ENCODE measurements at places on chromosomes 2 and 18.
A peak's percentile ranks its signal among the peaks of the same experiment; 100 is the strongest.

GRCh38 chr2:69304656-69305055, 82.4 kb downstream of the GFPT1 start:
- no peak for DNase-seq

GRCh38 chr2:153115141-153115540, 363.4 kb downstream of the RPRM start:
- DNase-seq = no peak

DNA sequence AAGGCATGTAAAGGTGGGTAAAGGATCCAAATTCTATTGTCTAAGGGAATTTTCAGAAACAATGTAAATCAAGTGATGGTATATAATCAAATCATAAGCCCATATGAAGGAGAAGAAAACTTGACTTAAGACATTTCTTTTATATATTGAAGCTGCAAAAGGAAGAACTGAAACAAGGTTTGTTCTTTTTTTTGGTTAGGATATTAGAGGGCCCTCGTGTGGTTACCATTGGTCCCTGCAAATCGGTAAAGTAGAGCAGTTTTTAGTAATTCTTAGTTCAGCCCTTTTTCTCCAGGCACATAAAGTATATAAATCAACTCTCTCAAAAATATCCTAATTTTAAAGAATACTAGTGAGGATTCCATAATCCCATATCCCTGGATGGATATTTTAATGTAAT, 105.6 kb upstream of the STK17B start:
- DNase-seq = no peak

DNA sequence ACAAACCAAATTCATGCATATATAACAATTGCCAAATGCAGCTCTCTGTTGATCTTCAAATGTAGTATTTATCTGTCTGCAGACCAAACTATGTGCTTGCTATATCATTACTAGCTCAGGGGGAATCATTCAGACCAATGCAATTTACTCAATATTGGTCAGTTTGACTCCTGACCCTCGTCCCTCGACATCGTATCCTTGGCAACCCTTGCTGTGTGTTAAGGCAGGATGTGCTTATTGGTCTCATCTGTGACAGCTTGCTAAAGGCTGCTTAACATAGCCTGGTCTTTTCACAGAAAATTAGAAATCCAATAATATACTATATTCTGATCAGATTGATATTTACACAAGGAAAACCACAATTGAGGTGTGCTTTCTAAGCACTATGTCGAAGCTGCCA, 747.1 kb downstream of the GALR1 start:
- no peak for DNase-seq

- DNase-seq = no peak
Measured at GRCh38 chr2:230230087-230230486, 4.6 kb downstream of the SP140 start.

DNA sequence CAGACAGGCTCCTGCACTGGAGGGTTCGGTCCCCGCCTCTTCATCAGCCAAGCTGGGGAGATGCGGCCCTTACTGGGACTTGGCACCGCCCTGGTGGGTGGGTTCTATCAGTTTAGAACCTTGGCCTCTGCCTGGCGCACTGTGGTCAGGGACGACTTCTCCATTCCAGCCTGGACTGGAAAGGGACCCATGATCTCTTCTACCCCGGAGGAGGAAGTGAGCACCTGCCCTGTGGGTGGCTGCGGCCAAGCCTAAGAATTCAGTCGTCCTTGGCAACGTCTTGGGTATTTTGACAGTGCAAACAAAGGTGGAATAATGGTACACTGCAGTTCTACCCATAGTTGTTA, 106.9 kb upstream of the CD302 start:
- DNase-seq = no peak

DNA sequence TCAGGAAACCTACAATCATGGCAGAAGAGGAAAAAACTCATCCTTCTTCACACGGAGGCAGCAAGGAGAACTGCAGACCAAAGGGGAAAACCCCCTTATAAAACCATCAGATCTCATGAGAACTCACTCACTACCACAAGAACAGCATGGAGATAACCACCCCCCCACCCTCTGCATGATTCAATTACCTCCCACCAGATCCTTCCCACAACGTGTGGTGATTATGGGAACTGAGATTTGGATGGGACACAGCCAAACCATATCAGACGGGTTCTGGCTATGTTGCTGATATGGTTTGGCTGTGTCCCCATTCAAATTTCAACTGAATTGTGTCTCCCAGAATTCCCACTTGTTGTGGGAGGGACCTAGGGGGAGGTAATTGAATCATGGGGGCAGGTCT, 28.7 kb upstream of the CCDC150 start:
- no peak for DNase-seq

DNA sequence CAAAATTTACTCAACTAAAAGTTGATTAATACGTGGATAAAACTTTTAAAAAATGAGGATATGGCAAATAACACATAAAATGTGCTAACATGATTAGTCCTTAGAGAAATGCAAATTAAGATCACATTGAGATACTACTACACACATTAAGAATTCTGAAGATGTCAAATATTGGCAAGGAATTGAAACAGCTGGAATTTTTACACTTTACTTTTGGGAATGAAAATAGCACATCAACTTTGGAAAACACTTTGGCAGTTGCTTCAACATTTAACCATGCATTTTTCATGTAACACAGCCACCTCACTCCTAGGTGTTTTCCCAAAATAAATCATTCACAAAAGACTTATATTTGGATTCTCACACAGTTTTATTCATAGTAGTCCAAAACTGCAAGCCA, 687.9 kb upstream of the SETBP1 start:
- DNase-seq = no peak

GRCh38 chr2:64404743-64405142, 49.2 kb upstream of the LGALSL start:
- DNase-seq = no peak

- no peak for DNase-seq
Measured at GRCh38 chr2:120536141-120536540, 190.2 kb downstream of the INHBB start.

- DNase-seq = no peak
Measured at GRCh38 chr2:196390243-196391148, 219.1 kb upstream of the STK17B start.

GRCh38 chr2:167945660-167946368, 301.6 kb downstream of the STK39 start:
- DNase-seq = no peak

GRCh38 chr2:226578373-226578772, 221.2 kb downstream of the IRS1 start:
- no peak for DNase-seq

- no peak for DNase-seq
Measured at GRCh38 chr18:57015451-57015850, 131.4 kb upstream of the BOD1L2 start.

- DNase-seq = no peak
Measured at GRCh38 chr18:23929362-23929930, 85.1 kb upstream of the TTC39C start.

- DNase-seq = no peak
Measured at GRCh38 chr18:62366992-62367391, 41.9 kb downstream of the TNFRSF11A start.

DNA sequence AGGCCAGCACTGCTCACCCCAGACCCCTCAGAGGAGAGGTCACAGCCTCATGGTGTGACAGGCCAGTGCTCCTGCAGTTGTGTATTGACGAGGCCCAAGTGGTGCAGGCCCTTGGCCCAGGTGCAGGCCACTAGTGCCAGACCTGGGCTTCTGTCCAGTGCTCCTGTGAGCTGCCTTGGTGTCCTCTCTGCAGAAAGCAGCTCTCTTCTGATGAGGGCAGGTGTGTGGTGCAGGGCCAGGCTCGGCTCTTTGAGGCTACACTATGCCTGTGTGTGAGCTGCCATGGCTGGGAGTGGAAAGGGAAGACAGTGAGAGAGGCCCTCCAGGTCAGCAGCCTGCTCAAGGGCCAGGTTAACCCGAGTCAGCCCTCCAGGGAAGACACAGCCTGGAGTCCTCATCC, 17.1 kb downstream of the EHD3 start:
- DNase-seq = no peak

GRCh38 chr2:149782572-149782971, 195.0 kb upstream of the MMADHC start:
- DNase-seq = no peak

- DNase-seq = no peak
Measured at GRCh38 chr2:109601783-109602182, 12.0 kb downstream of the SEPTIN10 start.

GRCh38 chr2:1864981-1865421, 120.7 kb upstream of the PXDN start:
- DNase-seq = no peak

- no peak for DNase-seq
Measured at GRCh38 chr2:26438526-26438925, 36.8 kb downstream of the DRC1 start.

DNA sequence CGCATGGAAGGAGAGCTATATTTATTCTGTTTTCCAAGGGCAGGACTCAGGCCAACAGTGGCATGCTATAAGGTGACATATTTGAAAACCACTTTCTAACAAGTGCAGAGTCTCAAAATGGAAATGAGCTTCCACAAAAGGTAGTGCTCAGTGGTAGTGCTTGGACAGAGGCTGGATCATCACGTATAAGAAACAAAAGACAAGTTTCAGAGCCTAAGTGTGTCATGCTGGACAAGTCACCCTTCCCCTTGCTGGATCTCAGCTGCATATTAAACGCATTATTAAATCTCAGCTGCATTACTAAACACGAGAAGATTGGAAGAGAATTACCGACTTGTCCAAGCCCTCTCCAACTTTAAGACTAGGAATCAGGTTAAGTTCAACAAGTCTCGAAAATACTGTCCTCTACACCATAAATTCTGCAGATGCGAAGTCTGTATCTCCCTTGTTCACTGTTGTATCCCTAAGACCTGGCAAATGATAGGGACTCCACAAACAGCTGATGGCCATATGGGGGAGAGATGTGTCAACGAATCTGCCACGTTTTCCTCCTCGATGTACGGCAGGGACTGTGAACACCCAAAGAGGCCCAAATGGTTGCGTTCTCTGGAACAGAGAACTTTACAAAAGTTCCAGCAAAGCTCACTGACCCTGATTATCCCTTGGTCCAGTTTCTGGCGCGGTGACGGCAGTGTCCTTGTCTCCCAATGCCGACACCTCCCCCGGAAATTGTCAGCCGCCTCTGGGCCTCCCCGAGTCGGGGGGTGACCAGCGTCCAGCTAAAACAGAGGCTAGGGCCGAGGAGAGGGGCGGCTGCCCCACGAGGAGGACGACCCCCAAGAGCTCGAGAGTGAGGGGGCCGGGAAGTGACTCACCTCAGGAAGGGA, 611 bp downstream of the NOL10 start:
- peak; percentile 67 for DNase-seq

GRCh38 chr2:41326851-41327250, 721.0 kb upstream of the PKDCC start:
- no peak for DNase-seq

- DNase-seq = no peak
Measured at GRCh38 chr18:7779211-7779610, 212.1 kb downstream of the PTPRM start.

- DNase-seq = no peak
Measured at GRCh38 chr2:36670881-36671595, 25.5 kb upstream of the VIT start.

GRCh38 chr2:104868505-104868866, 14.6 kb downstream of the POU3F3 start:
- DNase-seq = no peak

GRCh38 chr18:6057604-6058003, 162.3 kb upstream of the TMEM200C start:
- no peak for DNase-seq

DNA sequence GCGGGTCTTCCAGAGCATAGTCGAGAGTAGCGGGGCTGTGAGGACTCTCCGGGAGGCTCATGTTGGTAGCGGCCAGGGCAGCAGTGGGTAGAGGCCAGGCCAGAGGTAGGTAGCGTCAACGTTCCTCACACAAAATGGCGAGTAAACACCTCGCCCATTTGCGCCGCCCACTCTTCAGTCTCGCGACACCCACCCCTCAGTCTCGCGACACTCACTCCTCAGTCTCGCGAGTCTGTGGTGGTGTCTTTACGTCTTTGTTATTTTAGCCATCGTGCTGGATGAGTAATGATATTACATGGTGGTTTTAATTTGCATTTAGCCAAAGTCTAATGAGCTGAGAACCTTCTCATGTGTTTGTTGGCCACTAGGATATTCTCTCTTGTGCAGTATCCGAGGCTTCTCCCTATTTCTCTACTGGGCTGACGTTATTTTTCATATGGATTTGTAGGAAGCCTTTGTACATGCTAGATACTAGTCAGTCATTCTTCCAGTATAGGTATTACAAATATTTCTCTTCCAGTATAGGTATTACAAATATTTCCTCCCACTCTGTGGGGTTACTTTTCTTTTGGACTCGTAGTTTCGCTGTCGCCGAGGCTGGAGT, at the start of gene TSPYL6:
Gene TSPYL6, minus strand, starts transcription at position 139 of the 604 bp plus-strand sequence. Its CDS starts 78 bp downstream, at position 61.
- DNase-seq = no peak

DNA sequence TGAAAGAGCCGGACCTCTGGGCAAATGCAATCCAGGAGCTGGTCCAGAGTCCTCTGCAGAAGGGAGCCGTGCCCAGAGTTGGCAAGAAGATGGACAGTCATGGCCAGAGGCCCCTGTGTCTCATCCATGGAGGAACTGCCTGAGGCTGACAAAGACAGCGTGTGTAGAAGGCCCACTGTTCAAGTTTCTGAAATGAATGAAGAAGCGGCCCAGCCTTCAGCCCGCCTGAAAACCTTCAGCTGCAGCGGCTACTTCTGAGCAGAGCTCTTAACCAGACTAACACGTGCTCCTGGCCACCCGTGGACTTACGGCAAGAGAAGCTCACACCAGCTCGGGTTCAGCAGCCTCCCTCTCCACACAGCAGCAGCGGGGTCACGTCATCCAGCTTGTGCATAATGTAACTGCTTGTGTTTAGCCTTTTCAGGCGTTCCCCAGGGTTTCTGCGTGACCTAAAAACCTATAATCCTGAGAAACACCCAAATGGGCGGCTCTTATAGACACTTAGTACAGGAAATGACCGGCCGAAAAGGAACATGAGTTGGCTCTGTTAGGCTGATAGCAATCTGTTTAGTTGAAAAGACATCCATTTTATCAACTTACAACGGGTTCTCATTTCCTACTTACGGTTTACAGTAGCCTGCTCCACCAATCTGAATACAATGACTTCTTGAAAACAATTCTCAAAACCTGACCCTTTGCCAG, at the start of gene FAM124B:
Gene FAM124B, minus strand, starts transcription at position 467 of the 702 bp plus-strand sequence. Its CDS starts 339 bp downstream, at position 128.
- no peak for DNase-seq

GRCh38 chr2:29394311-29394980, 279.2 kb downstream of the CLIP4 start:
- no peak for DNase-seq

- DNase-seq = no peak
Measured at GRCh38 chr18:55706898-55707297, 118.9 kb upstream of the TCF4 start.

- DNase-seq = no peak
Measured at GRCh38 chr2:151713291-151713903, 20.9 kb downstream of the NEB start.
